Sciatic nerve (tissue), 2 donors: ENCODE measurements at places on chromosomes 7 and 10. TPM values are rescaled to one million over a fixed set of nuclear protein-coding genes. Genes with fewer than 3 reads are reported as not detected.

DNA sequence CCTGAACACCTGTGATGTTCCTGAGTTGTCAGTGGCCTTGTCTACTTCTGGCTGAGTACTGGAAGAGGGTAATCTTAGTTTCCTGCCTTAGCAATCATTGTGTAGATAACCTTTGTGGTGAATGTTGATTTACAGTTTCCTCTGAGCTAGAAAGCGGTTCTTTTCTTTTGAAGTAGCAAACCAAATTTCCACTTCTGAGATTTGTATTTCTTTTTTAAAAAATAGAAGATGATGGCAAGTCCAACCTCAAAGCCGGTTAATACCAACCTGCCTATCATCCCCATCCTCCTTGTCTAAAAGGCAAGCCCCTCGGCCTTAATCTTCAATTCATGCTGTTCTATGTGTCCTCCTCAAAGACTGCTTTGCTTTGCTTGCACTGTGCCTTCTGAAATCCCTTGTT is 12.5 kb upstream of the PALS2 start:
- no peak for DNase-seq

GRCh38 chr10:110803830-110804338 is 67.8 kb upstream of the PDCD4 start:
- DNase-seq: peak; percentile 71

DNA sequence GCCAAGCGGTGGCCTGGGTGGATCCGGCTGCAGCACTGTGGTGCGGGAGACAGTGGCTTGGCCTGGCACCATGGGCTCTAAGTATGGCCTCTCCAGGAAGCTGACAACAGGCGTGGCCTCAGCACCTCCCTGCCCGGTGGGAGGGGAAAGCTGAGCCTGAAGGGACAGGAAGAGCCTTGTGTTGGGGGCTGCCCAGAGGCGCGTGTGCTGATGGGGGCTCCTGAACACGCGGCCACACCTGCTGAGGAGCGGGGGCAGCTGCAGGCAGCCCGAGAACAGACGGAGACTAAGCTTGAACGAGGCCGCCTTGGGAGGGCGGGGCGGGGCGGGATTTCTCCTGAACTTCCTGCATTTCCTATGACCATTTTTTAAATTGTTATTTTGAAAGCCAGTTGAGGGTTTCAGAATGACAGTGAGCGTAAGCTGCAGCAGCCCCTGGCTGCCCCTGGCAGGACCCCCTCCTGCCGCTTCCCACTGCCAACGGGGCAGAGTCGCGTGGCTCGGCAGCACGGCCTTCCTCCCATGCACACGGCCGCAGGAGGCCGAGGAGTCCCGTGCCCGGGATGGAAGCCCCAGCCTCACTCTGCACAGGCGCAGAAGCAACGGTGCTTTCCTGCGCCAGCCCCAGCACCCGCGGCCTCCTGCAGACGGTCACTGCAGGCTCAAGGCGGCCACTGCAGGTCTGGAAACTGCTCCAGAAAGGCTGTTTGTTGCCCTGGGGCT is 43.2 kb downstream of the DPYSL4 start:
- no peak for DNase-seq

GRCh38 chr10:130231251-130231741 is 95.1 kb downstream of the GLRX3 start:
- no peak for DNase-seq

The OIT3 gene
- not detected for total RNA-seq

- DNase-seq: no peak
These were observed 306.2 kb downstream of the BICC1 start for GRCh38 chr10:58818900-58819299.

The SDHAF3 gene
- 11.1 TPM for total RNA-seq

The C7orf57 gene
- total RNA-seq: not detected

DNA sequence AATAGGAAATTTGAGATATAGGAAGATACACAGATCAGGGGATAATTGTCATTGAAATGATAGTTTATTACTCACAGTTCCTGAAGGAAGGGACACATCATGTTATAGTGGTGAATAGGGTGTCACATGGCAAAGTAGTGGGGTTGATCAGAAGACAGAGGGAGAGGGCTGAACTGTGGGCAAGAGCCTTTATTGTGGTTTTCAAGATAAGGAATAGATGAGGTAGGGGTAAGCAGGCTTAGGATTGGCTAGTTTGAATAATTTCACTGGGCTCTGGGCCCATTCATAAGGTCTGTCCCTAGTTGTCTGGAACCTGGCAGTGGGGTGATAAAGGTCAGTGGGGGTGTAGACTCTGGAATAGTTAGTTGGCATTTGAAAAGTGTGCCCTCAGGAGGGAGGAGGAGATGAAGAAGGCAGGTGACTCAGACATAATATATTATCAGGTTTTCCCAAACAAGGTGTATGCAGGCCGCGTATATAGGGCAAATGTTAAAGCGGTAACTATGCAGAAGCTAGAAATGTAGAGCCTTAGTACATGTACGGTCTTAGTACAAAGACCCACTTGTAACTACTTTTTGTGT is 18.5 kb downstream of the FGL2 start:
- no peak for DNase-seq

The MORN4 gene
- 9.9 TPM for total RNA-seq

- DNase-seq: no peak
These were observed 20.5 kb downstream of the WNT2 start for GRCh38 chr7:117302396-117302795.

DNA sequence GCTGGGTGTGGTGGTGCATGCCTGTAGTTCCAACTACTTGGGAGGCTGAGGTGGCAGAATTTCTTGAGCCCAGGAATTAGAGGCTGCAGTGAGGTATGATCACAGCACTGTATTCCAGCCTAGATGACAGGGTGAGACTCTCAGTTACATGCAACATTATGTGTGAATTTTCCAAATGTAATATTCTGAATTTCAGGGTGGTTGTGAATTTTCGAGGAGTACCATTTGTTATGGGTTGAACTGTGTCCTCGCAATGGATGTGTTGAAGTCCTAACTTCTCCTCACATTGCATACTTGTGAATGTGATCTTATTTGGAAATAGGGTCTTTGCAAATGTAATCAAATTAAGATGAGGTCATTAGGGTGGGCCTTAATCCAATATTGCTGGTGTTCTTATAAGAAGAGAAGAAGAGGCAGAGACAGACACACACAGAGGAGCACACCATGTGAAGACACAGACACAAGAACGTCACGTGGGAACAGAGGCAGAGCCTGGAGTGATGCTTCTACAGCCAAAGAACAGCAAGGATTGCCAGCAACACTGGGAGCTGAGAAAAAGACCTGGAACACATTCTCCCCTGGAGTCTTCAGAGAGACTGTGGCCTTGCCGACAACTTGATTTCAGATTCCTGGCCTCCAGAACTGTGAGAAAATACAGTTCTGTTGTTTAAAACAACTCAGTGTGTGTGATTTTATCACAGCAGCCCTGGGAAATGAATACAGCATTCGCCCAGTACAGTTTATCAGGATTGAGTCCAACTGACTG is 91.9 kb downstream of the ZNF783 start:
- no peak for DNase-seq
